ENCODE measurements at places on chromosomes 1 and 21. TPM values are rescaled to one million over a fixed set of nuclear protein-coding genes. Genes with fewer than 3 reads are reported as not detected.

The SMCP gene
- total RNA-seq, result not detected

DNA sequence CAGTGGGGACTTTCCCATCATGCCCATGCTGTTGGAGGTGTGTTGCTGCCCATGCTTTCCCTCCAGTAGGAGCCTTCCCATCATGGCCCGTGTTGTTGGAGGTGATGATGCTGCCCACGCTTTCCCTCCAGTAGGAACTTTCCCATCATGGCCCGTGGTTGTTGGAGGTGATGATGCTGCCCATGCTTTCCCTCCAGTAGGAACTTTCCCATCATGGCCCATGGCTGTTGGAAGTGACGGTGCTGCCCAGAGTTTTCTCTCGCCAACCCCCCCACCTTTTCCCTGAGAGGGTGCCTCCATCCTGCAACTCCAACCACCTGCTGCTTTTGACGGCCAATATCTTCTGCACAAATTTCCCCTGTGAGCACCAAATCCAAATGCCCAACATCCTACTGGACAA is 205.7 kb downstream of the TOMM20 start:
- no peak for ATAC-seq

- peak; percentile 40 for ATAC-seq
These were observed 105.1 kb downstream of the COLGALT2 start for GRCh38 chr1:183932412-183932811.

GRCh38 chr1:192588546-192588945 is 13.0 kb downstream of the RGS1 start:
- ATAC-seq, result no peak

DNA sequence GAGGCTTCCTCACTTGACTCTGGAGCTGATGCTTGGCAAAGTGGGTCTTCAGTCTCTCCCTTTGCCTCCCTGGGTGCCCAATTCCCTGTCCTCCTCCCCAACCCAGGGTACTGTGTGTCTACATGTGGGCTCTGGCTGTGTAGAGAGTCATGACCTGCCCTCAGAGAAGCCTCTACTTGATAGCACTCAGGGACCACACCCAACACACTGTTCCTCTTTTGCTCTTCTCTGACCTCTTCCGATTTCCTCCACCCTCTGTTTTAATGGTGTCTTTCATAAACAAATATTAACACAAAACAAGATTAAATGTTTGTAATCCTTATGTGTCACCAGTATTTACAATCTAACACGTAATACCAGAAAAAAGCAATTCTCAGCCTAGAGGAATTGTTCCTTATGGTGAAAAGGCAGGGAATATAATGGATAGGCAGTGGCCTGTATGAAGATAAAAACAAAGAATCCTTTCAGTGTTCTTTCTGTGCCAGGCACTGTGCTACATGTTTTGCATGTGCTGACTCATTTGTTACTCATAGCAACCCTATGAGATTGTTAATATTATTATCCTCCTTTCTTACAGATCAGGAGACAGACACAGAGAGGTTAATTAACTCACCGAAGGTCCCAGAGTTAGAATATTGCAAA is 58.2 kb downstream of the HSD3B1 start:
- peak; percentile 71 for ATAC-seq

GRCh38 chr21:31394309-31394708 is 50.2 kb upstream of the TIAM1 start:
- no peak for ATAC-seq

DNA sequence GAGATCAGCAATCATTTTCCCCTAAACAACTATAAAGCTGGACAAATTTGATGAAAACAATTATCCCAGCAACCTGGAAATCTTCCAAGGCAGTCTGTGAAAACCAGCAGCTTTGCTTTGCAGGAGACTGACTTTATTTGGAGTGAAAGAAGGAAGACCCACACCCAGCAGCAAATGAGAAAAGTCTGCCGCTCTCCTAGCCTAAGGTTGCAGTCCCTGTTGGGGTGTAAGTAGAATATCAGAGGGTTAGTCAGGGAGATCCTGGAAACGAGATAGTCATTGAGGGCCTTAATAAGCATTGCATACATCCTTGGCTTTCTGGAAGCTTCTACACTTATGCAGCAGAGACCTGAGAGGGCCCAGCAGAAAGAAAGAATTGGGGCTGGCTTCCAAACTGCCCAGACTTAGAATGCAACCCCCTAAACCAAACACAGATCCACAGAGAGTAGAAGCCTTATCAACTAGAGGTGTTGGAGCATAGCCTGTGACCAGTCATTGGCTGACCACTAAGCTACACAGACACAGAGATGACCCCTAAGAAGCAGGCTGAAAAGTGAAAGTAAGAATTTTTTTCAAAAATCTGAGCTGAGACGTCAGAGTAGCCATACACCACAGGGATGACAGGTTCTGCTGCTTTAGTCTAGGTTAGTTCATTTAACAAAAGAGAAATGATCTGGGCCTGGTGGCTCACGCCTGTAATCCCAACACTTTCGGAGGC is 98.3 kb downstream of the LYPLAL1 start:
- ATAC-seq, result no peak

DNA sequence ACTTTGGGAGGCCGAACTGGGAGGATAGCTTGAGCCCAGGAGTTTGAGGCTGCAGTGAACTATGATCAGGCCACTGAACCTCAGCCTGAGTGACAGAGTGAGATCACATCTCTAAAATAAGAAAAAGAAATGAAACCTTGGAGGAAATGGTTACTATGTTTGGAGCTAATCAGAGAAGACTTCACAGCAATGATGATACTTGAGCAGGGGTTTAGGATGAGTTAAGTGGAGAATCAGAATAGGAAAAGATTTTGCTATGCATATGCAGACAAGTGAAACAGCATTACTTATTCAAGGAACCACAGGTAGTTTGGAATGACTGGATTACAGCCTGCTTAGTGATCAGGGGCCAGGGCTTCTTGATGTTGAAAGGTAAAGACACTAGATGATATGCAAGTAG is 1.3 kb upstream of the CD5L start:
- no peak for ATAC-seq

GRCh38 chr1:183945428-183946319 is 91.9 kb downstream of the COLGALT2 start:
- no peak for ATAC-seq

DNA sequence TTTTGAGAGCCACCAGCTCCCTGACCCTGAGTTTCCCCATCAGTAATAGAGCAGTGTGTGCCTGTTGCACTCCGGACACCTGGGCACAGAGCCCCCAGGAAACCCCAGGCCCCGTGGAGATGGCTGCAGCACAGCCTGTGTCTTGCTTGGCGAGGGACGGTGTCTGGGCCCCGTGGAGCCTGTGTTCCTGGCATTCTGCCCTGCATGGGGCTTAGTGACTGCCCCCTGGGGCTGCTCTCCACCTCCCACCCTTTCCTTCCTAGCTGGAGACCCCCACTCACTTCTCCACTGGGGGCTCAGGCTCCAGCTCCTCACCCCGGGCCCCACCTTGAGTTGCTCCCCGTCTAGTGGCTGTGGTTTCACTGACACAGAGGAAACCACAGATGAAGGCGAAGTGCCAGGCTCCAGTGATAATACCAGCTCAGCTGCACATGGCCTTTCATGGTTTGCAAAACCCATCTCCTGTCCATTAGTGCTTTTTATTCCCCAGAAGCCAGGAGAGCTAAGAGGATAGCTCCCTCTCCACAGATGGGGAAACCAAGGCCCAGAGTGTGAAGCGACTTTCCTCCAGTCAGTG is 39.4 kb downstream of the DMRTB1 start:
- ATAC-seq, result no peak

GRCh38 chr21:16071092-16071491 is 341.3 kb downstream of the USP25 start:
- ATAC-seq, result peak; percentile 31

The CELF3 gene
- not detected for total RNA-seq

The RASSF5 gene
- 38.7 TPM for total RNA-seq

DNA sequence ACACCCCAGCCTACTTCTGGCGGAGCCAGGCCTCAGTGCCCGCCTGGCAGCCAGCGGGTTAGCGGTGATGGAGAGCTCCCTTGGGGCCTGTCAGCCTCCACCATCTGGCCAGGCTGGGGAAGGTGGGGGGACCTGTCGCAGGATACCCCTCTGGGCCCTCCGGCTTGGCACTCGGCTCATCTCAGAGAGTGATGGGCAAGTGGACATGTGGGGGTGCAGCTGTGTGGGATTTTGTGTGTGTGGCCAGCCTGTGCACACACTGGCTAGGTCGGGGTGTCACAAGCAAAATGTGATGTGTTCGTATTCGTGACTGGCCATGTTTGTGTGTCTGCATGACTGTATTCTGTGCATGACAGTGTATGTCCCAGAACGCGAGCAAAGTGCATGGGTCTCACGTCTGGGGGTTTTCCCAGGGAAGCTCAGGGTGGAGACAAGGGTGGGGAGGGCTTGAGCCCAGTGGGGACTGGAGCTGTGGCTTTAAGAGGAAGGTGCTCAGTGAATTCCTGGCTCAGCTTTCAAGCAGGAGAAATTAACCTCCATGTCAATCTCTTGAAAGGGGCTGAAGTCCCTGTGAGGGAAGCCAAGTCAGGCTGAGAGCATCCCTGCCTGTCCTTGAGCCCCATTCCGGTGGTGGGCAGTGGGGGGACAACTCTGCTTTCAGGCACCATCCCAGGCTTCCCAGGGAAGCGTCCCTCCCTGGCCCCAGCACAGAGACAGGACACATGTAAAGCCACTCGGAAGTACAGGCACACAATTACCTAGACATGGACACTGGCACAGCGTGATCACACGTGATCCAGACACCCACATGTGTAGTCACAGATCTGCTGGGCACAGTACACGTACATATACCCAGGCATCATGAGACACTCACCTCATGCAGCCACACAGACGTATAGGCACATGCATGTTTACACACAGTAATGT is 21.1 kb upstream of the ADGRB2 start:
- ATAC-seq, result no peak

DNA sequence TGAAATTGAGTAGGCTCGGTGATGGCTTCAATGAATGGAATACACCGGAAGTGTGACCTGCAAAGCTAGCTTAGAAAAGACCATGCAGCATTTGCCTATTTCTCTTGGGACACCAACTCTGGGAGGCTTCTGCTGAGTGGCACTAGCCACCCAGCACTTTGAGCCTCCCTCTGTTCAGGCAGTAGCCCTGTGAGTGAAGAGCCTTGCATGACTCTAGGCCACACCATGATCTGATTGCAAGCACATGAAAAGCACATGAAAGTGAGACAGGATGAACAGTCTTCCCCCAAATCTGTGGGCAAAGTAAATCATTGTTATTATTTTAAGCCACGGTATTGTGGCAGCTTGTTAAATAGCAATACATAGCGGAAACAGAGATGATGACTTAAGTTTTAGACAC is 2.8 kb downstream of the CD48 start:
- no peak for ATAC-seq

The CELA2B gene
- not detected for total RNA-seq

DNA sequence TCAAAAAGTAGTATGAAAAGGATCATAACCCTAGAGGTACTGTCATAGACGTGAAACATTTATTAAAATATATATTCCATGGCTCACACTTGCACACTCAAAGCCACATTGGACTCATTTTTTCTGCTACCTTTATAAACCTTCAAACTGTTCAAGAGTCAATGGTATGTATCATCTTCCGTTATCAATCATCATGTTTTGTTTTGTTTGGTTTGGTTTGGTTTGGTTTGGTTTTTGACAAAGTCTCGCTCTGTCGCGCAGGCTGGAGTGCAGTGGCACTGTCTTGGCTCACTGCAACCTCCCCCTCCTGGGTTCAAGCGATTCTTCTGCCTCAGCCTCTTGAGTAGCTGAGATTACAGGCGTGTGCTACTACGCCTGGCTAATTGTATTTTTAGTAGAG is 1.8 kb downstream of the IFNAR2 start:
- no peak for ATAC-seq

DNA sequence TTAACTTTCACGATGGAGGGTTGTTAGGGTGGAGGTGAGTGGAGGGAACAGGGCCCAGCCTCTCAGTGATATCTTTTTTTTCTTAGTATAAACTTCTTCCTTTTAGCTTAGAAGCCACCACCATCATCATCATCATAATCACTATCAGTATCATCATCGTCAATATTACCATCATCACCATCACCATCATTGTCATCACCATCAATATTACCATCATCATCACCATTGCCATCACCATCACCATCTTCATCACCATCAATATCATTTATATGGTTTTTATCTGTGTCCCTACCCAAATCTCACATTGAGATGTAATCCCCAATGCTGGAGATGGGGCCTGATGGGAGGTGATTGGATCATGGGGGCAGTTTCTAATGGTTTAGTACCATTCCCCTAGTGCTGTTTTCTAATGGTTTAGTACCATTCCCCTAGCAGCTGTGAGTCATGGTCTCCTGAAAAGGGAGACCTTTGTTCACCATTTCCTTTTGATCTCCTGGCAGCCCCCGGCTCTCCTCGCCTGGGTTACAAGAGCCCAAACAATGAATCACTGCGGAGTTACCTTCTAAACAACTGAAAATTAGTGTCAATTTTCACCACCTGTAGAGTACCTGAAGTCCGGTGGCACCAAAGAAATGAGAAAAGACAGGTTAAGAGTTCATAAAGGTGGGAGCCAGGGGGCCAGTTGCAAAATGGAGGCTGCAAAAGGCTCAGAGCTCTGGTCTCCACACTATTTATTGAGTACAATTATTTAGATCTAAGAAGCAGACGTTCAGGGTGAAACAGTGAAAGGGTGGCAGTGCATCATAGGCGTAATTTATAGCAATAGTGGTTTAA is 3.1 kb upstream of the PLA2G2E start:
- ATAC-seq, result no peak

The HOOK1 gene
- 31.4 TPM for total RNA-seq

GRCh38 chr1:207335695-207336363 is 14.4 kb downstream of the CD55 start:
- ATAC-seq, result peak; percentile 79

The FAM72B gene
- 2.1 TPM for total RNA-seq

DNA sequence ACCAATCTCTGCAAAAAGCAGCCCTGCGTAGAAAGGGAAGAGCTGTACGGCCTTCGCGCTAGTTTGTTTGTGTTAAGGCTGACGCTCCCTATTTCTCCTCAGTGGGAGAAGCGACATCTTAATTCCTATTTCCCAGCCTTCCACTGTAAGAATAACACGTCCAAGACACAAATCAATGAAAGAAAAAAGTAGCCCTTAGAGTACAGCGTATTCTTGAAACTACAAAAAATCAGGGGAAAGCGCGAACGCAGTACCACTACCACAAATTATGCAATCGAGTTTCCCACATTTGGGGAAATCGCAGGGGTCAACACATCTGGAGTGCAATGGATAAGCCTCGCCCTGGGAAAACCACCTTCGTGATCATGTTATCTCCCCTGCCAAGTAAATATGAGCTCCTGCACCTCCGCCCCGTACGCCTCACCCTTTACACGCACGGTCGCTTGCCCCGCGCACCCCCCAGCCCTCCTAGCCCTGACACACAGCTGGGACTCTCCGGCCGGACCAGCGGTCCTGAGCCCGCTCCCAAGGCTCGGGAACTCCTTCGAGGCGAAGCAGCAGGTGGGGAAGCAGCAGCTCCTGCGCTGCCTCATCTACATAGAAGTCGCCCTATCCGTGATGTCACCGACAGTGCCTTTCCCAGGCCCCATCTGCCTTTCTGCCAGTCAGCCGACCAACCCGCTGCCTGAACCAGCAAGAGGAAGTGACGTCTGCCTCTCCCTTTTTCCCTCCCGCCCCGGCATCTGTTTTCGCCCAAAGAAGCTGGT is 94.7 kb downstream of the PPIAL4G start:
- ATAC-seq, result peak; percentile 88

The GCSAML gene
- not detected for total RNA-seq

The GBP4 gene
- 1.0 TPM for total RNA-seq
